ENCODE measurements at places on chromosomes 1 and 21.

DNA sequence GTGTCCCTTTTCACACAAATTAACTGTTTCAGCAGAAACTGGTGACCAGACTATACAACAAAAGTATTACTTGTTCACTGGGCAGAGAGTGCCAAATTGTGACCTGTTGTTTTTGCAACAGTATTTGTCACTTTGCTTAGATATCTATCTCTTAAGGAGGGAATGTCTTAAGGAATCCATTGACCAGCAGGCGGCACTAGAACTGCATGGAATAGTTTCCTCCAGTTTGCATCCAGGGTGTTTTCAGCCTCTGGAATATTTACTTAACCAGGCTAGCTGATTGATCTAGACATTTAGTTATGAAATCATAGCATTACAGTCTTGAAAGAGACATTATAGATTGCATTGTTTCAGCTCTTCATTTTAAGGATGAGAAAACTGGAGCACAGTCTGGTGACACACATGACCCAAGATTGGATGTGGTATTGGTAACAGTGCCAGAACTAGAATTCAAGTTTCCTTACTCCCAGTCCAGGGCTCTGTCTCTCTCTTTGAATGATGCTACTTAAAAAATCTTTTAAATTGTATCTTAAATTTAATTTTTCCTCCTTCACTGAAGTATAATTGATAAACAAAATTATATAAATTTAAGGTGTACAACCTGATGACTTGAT lies 16.9 kb downstream of the RPTN start:
- no peak for DNase-seq

GRCh38 chr1:228208831-228209551 lies 1.1 kb downstream of the OBSCN start:
- no peak for DNase-seq

DNA sequence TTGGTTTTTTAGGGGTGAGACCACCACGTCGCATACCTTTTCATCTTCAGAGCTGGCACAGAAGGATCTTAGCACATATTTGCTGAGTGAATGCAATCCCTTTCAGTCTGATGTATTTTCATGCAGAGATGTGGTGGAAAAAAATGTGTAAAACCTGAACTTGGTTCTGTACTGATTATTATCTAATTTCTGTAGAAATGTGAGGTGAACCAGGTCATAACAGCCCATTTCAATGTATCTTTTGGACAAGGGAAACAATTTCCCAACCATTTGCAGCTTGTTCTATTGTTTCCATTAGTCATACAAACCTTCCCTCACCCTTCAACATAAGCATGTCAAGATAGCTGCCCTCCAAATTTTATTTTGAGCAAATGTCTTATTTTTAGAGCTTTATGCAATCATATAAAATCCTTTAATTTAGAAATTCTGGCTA lies 46.8 kb upstream of the RUNX1 start:
- no peak for DNase-seq

- DNase-seq: no peak
These were observed 50.1 kb downstream of the PIK3CD start for GRCh38 chr1:9701665-9702064.

GRCh38 chr1:18936471-18936813 lies 20.0 kb downstream of the IFFO2 start:
- DNase-seq: no peak

DNA sequence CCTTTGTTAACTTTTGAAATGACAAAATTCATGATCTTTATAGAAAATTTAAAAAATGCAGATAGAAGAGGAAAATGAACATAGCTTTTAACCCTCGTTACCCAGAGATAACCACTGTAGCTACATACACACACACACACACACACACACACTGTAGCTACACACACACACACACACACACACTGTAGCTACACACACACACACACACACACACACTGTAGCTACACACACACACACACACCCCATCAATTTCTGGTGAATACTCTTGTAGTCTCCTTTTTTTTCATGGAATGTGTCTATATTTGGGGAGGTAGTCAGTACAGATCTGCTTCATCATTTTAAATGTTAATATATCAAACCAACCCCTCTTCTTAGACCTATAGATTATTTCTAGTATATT lies 58.5 kb downstream of the SH3BGR start:
- DNase-seq: no peak

DNA sequence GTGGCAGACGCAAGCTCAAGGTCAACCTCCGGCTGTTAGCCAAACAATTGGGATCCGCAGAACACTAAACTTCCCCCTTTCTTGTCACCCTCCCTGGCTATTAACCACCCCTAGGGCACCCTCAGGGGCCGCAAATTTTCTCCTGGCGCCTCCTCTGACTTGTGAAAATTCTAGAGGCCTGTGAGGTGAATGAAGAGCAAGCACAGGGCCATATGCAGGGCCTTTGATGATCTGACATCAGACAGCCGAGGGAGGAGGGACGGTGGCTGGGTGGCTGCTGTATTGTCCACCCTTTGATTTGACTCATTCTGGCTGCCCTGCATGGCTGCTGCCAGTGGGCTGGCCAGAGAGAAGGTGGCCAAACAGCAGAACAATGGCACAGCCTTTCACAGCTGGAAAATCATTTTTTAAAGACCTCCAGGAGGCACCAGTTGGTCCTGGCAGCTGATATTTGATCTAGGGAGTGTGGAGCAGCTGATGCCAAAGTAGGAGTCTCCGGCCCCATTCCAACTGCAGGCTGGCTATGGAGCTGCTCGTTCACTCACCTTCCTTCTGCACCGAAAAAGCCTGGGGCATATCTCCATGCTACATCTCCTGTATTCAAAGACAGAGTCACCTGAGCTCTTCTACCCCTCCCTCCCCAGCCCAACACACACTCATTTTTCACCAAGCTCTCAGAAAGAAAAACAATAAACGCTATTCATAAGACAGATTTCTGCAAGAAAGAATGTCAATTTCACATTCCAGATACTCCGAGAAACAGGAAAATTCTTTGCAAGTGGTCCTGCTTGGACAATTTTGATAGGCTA lies 44.9 kb upstream of the BARHL2 start:
- no peak for DNase-seq

Measured in caudate nucleus (tissue), 63 donors.